ENCODE measurements at places on chromosomes 7 and 10.

GRCh38 chr10:17758896-17759295, 6.9 kb downstream of the TMEM236 start:
- no peak for DNase-seq

DNA sequence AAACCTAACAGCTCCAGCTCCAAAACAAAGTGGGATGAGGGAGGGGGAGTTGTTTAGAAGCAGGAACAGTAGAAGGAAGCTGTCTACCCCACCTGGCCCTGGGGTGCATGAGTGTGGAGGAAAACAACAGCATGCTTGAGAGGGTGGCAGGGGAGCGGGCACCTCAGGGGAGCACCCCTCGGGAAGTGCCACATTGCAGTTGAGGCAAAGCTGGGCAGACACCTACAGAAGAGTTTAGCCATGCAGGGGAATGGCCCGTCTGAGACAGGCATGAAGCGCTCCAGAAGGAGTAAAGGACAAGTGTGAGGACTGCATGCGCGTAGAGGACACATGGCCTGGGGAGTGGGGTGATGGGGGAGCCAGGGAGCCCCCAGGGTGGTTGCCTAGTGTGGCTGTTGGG, 18.1 kb downstream of the CHAT start:
- DNase-seq: no peak

DNA sequence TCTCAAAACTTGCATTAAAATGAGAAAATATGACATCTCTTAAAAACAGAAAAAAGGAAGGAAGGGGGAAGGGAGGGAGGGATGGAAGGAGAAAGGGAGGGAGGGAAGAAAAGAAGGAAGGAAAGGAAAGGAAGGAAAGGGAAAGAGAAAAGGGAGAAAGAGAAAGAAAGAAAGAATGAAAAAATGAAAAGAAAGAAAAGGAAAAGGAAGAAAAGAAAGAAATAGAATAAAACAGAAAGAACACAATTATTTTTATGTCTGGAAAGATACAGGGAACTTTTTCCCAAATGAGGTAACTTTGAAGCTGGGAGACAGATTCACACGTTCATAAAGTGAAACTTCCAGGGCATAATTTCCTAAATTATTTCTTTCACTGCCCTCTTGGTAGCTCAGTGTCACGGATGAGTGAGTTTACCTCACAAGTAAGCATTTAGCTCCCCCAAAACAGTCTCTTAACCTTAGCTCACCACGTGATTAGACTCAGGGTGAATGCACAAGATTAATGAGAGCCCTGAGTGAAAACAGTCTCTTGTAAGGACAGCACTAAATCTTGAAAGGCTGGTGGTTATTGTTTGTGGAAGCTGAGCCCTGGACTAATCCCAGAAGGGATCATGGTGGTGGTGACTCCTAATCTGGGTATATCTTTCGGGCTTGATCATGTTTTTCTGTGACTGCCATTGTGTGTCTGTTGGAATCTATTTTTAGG, 74.1 kb upstream of the HDAC9 start:
- no peak for DNase-seq

GRCh38 chr7:92092210-92092609, 42.1 kb downstream of the CYP51A1 start:
- DNase-seq: no peak

DNA sequence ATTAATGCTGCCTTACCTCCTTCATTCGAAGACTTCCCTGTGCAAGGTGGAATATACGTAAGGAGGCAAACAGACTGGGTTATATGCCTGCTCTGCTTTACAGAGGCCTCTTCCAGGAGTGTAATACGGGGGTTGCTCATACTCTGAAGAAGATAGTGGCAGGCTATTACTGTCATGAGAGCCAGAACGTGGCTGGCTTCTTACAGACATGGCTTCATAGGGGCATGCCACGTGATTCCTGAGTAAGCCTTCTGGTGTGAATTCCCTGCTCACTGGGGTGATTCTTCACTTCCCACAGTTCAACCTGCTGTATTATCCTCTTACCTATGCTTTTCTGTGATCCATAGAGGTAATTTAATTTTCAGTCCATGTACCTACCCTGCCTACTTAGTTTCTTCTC, 141.8 kb downstream of the ST7 start:
- no peak for DNase-seq

- DNase-seq: no peak
Observed at GRCh38 chr10:91630625-91631024, 2.2 kb downstream of the PPP1R3C start.

DNA sequence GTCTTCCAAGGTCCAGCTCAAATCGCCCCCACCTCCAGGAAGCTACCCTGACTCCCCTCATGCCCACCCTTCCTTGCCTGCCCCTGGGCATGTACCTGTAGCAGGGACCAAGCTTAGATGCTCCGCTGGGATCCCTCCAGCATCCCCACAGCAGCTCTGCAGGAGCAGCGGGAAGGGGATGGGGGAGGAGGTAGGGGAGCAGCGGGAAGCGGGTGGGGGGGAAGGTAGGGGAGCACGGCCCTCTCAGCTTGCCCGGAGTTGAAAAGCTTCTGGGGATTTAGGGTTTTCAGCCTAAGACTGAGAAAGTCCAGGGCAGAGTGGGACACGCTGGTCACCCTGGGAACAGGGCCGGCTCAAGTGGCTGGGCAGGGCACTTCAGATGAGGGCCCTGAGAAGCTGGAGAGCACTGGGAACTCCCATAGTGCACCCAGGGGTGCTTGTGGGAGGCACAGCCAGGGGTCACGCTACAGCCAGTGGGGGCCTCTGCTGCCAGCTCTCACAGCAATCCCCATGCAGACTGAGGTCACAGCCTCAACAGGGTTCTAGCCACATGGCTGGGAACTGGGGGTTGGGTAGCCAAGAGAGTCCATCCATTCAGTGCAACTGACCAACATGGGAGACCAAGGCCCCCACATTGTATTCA, 13.4 kb downstream of the WDR86 start:
- no peak for DNase-seq

GRCh38 chr10:101018600-101019439, 12.1 kb downstream of the PDZD7 start:
- peak; percentile 59 for DNase-seq

DNA sequence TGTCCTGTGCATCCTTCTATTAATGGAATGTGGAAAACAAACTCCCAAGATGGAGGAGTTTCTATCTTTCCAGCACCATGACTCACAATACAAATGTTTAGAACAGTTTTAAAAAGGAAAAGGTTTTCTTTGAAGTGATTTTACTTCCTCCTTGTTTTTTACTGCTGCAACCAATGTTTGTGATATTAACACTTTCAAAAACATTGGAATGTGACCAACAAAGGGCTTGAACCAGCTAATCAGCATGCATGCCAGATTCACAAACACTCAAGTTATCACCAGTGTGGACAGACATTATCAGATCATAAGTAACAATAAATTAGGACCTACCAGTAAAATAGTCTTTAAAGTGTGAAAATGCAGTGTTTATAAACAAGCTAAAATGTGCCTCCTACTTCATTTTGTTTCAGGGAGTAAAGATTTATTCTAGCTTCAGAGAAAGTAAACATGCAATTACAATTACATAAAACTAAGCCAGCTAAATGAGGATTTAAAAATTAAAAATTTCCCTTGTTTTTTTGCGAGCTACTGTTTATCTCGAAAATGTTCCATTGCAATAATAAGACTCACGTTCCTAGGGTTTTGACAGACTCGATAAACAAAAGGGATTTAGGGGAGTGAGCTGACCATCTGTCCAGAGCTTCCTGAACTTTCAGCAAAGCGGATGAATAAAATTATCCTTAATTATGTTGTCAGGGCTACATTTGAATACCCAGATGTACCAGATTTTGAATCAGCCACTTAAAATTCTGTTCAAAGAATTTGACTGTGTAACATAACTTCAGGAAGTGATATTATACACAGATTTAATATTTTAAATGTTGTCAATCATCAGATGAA, 29.8 kb downstream of the CPVL start:
- DNase-seq: no peak

- DNase-seq: no peak
Observed at GRCh38 chr7:100957832-100958421, 8.6 kb downstream of the MUC3A start.

DNA sequence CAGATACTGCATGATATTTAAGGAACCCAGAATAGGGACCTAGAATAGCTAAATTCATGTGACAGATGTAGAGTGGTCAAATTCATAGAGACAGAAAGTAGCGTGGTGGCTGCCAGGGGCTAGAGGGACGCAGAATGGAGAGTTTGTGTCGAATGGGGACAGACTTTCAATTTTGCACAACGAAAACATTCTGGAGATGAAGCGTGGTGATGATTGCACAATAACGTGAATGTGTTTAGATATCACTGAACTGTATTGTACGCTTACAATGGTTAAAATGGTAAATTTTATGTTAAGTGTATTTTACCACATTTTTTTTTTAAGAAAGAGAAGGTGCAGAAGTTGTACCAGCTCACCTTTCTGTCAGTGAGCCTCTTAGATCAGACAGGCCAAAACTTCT, 137.8 kb upstream of the TNS3 start:
- DNase-seq: no peak

DNA sequence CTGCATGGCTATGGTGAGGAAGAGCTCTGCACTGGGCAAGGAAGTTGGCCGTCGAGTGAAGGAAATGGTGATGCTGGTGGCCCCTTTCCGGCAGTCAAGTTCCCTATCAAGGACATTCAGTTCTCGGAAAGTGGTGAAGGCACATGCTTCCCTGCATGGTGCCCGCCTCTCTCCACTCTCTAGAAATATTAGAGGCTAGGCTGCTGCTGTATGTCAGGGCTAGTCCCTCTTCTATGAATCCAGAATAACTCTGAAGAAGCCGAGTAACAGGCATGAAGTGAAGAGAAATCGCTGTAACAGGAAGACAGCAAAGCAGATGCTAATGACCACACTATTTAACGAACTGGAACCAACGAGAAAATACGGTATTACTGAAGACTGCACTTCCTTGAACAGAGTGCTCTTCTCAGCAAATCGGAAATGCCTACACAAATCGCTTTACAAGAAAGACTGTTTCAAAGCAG, 5.4 kb downstream of the IDI1 start:
- peak; percentile 27 for DNase-seq

- no peak for DNase-seq
Observed at GRCh38 chr10:10644008-10644646, 373.5 kb upstream of the CELF2 start.

- peak; percentile 22 for DNase-seq
Observed at GRCh38 chr7:4745971-4746919, 29.2 kb upstream of the AP5Z1 start.

DNA sequence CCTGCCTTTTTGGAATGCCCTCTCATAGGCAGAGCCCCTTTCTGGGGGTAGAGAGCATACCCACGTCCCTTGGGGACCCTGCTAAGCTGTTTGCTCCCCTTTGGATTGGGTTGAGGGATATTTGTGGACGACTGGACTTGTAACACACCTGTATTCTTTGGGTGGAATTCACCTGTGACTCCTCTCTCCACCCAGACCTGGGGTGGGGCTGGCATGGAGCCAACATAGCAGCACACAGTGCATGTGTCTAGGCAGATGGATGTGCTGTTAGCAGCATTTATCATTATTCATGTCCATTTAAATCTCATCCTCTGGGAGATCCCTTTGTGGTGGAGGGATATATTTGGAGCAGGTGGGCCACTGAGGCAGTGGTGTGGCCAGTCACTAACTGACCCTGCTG, 51.0 kb downstream of the CDH23 start:
- no peak for DNase-seq

DNA sequence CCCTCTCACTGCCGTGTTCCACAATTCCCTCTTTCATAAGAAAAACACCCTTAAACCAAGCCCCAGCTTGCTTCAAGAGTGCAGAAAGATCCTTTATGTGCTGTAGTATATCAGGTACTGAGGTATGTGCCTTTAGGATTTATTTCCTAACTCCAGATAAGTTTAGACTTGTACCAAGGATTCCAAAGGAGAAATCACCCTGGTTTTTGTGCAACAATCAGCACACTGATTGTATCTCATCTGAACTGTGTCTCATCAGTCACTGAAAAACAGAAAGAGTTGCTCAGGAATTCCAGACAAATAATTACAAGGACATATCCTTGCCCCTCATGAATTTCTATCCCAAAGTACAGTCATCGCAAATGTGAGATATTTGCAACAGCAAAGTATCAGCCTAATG, 77.2 kb upstream of the PTPRZ1 start:
- no peak for DNase-seq

DNA sequence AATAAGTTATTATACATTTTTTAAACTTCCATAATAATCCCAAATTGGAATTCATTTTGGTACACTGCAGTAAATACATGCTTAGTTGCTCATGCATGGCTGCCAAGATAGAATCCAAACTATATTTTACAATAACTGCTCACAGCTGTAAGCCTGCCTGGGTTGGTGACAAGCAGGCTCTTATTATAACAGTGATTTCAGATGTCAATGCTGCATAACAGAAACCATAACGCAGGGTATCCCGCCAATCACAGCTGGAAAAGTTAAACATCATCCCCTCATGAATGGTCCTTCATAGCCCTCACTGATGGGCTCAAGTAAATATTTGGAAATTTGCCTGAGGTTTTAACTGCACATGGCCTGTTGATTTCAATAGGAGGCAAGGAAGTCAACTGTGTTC, 149.8 kb downstream of the AMPH start:
- DNase-seq: no peak

GRCh38 chr10:48442809-48443177, 136.3 kb downstream of the MAPK8 start:
- DNase-seq: no peak

DNA sequence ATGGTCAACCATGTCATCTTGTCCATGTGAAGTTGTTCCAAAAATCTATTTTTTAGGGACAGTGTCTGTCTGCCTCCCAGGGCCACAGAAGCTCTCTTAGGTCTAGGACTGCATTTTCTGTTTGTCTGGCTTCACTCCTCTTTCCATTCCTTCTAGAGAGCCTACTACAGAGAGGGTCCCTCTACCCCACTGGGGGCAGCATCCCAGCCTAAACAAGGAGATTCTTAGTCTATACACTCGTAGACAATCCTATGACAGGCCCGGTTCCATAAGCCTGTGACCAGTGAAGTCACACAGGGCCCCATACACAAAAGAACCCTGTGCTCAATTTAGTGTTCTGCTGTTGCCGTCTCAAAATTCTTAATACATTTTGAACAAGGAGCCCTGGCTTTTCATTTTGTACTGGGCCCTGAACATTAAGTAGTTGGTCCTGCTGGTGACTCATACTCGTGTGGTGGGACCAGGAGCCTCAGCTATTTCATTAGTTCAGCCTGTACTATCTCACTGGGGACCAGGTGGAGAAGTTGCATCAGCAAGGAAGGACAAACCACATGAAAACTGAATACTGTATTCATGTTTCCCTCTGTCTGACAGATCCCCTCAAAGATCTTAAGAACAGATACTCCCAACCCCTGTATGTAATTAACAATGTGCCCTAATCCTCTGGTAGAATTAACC, 23.5 kb upstream of the FAM180A start:
- DNase-seq: no peak
